ENCODE measurements at places on chromosomes 3 and 15. TPM values are rescaled to one million over a fixed set of nuclear protein-coding genes. Genes with fewer than 3 reads are reported as not detected.

Gene FBXO45
- polyA plus RNA-seq: 11.5 TPM

Gene KLHL6
- 0.05 TPM for polyA plus RNA-seq

Gene DYNLT2B
- 36.7 TPM for polyA plus RNA-seq

Gene TM4SF18
- 1.4 TPM for polyA plus RNA-seq

Gene CLDN16
- not detected for polyA plus RNA-seq

Gene GADL1
- polyA plus RNA-seq: 0.31 TPM

Gene MYO5C
- polyA plus RNA-seq: 7.9 TPM

Gene MEX3B
- polyA plus RNA-seq: 5.3 TPM

Gene CFAP100
- not detected for polyA plus RNA-seq

Gene CCR8
- polyA plus RNA-seq: 0.23 TPM

Gene ADPRH
- polyA plus RNA-seq: 1.2 TPM

Gene CCR9
- not detected for polyA plus RNA-seq

Gene ABI3BP
- 0.57 TPM for polyA plus RNA-seq

Gene KNSTRN
- polyA plus RNA-seq: 80.4 TPM

Gene STRA6
- polyA plus RNA-seq: 8.2 TPM

Gene FAM3D
- polyA plus RNA-seq: not detected

Gene GOLGA6L4
- polyA plus RNA-seq: 3.1 TPM

Gene LSAMP
- 1.4 TPM for polyA plus RNA-seq

Gene AADACL2
- not detected for polyA plus RNA-seq

Gene CGNL1
- 19.4 TPM for polyA plus RNA-seq

Gene SNURF
- 17.6 TPM for polyA plus RNA-seq

Gene SLC28A2
- 0.14 TPM for polyA plus RNA-seq

Gene IL17RB
- 6.9 TPM for polyA plus RNA-seq

Gene GHRL
- 0.78 TPM for polyA plus RNA-seq

Gene LRTM1
- 0.47 TPM for polyA plus RNA-seq

Gene CHRM5
- polyA plus RNA-seq: not detected

Gene GOLGA8R
- polyA plus RNA-seq: not detected

Gene LRRC34
- 9.1 TPM for polyA plus RNA-seq

Gene PTPRG
- polyA plus RNA-seq: 24.4 TPM

Gene MYL3
- 1.0 TPM for polyA plus RNA-seq

Gene SPSB4
- 6.6 TPM for polyA plus RNA-seq

Gene PRSS50
- polyA plus RNA-seq: 0.60 TPM

Gene NR1I2
- 0.89 TPM for polyA plus RNA-seq

Gene UACA
- polyA plus RNA-seq: 25.9 TPM

Gene RPL15
- polyA plus RNA-seq: 3,117 TPM

Gene TNNC1
- polyA plus RNA-seq: 8.3 TPM

Gene MIX23
- 162 TPM for polyA plus RNA-seq

Gene SLC35A5
- polyA plus RNA-seq: 15.5 TPM

Gene AHSG
- 0.18 TPM for polyA plus RNA-seq

Gene PCBP4
- polyA plus RNA-seq: 14.1 TPM

Gene GLT8D1
- 24.6 TPM for polyA plus RNA-seq

Gene PODXL2
- 18.4 TPM for polyA plus RNA-seq

Gene SPINT1
- 41.3 TPM for polyA plus RNA-seq

Gene GOLGA6B
- polyA plus RNA-seq: not detected

Gene CAND2
- polyA plus RNA-seq: 4.5 TPM

Gene CPN2
- 0.10 TPM for polyA plus RNA-seq

Gene RNU5B-1
- not detected for polyA plus RNA-seq

All from GM23338 (cell line).